CD8-positive, alpha-beta memory T cell (primary cell): ENCODE measurements at places on chromosomes 1 and 21.

DNA sequence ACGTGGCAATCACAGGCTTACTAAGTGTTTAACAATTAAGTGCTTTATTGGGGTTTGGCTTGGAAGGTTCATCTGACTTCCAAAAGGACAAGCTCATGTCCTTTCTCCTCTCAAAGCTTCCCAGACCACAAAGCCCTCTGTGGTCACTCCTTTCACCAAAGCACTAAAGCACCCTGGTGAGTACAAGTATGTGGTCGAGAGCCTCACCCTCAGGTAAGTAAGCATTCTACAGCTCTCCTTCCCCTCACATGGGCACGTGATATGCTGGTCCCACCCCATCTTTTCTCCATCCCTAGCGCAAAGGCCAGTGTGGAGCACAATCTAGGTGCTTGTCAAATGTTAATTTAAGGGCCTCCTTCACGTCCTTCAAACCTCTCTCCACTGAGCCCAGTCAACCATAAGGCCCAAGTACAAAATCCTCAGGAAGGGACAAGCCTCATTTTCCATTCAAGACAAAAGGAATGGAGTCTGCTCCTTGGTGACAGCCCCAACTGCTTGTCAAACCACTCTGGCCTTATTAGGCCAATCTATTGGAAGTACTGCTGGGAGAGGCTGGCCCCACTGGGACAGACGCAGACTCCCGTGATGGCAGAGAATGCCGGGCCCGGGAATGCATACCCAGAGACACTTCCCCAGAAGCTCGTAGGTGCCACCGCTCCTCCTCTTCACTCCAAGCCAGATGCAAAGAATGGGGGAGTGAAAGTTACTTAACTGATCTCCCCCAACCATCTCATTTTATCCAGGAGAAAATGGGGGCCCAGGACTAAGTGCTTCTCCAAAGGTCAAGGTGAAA, 7.8 kb downstream of the STMN1 start:
- DNase-seq = no peak

- DNase-seq = no peak
Measured at GRCh38 chr1:239682046-239682445, 295.7 kb downstream of the CHRM3 start.

DNA sequence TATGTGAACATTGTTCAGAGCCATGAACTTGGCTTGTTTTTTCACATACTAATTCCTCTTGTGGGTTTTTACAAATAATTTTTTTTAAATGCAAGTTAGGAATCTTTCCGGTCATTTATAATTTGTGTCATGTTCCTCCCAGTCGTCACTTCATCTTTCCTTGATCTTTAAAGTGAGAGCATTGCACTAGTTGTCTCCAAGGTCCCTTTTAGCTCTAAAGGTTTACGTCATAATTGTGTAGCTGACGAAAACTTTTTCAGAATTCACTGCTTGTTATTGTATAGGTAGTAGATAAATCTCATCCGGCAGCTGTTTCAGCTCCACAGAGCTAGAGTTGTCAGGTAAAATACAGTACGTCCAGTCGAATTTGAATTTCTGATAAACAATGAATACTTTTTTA, 33.6 kb downstream of the SOAT1 start:
- DNase-seq = no peak

- no peak for DNase-seq
Measured at GRCh38 chr1:70071601-70072000, 133.8 kb downstream of the LRRC40 start.

- DNase-seq = no peak
Measured at GRCh38 chr1:154735061-154735803, 127.2 kb upstream of the ADAR start.

DNA sequence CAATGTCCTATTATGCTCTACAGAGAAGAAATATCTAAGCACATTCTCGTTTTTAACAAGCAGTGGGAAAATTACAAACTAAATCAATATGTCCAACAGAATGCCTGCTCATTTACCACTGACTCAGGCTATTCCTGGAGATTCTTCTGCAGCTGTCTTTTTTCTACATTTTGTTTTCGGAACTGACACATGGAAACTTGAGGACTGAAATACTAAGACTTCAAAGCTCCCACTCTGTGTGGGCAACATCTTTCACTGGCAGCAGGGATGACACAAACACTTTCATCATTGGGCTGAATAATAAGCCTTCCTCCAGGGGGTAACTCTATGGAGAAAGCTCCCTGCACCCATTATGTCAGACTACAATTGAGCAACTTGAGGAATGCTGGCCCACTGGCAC, 175.5 kb upstream of the NCAM2 start:
- DNase-seq = no peak

- DNase-seq = no peak
Measured at GRCh38 chr1:210298936-210299335, 29.8 kb upstream of the HHAT start.

GRCh38 chr1:200075938-200076546, 48.5 kb downstream of the NR5A2 start:
- DNase-seq = no peak

DNA sequence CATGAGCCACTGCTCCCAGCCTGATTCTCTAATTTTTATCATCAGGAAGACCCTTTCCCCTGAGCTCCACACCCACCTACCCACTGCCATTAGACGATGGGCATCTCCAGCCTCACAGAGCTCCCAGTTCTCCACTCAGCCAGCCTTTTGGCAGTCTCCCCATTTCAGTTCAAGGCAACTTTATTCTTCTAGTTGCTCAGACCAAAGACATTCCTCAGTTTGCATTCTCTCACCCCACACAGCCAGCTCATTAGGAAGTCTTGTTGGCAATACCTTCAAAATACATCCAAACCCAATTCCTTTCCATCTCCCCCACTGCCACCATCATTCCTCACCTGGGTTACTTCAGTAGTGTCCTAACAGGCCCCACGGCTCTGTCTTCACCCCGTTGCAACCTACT, 53.4 kb upstream of the COX20 start:
- no peak for DNase-seq

GRCh38 chr1:191709215-191709614, 449.0 kb upstream of the RGS18 start:
- no peak for DNase-seq

- DNase-seq = no peak
Measured at GRCh38 chr1:162210196-162210595, 140.7 kb downstream of the NOS1AP start.

- DNase-seq = no peak
Measured at GRCh38 chr1:24309762-24310485, 9.2 kb upstream of the GRHL3 start.

- no peak for DNase-seq
Measured at GRCh38 chr21:40587736-40588346, 259.1 kb downstream of the DSCAM start.

GRCh38 chr1:75522389-75522788, 88.5 kb downstream of the SLC44A5 start:
- DNase-seq = no peak

DNA sequence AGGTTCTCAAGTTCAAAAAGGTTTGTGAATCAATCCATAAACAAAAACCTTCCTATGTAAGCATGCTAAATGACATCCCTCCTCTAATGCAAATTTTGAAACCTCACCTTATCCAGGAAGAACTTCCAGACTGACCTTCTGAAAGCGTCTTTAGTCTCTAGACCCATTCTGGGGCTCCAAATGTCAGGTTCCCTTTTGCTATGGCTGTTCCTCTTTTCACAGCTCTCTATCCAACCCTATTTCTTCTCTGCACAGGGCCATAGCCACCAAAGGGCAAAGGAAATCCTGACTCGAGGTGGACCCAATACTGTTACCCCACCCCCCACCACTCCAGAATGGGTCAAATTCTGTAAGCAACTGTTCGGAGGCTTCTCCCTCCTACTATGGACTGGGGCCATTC, 3.4 kb downstream of the ATP1A4 start:
- DNase-seq = no peak

- no peak for DNase-seq
Measured at GRCh38 chr1:211474451-211474850, 17.5 kb downstream of the RD3 start.

- DNase-seq = peak; percentile 89
Measured at GRCh38 chr1:35192056-35192852, 691 bp downstream of the SFPQ start.

- DNase-seq = no peak
Measured at GRCh38 chr1:150829751-150830150, 21.7 kb upstream of the CTSK start.

GRCh38 chr21:31874812-31875212, 2.0 kb downstream of the HUNK start:
- no peak for DNase-seq

- no peak for DNase-seq
Measured at GRCh38 chr1:63821091-63822005, 47.5 kb downstream of the ROR1 start.

DNA sequence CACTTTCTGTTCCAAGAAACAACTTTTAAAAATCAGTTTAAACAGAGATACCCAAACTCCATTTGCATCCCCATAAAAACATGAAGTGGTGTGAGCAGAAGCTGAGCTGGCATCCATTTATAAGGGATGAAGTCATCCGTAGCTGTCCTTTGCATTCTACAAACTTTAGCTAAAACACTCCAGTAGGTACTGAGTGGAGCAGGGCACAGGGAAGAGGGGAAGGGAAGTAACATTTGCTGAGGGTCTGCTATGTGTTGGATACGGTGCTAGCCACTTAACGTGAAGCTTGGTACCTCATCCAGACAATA, 32.9 kb downstream of the VWA5B1 start:
- DNase-seq = no peak

GRCh38 chr1:152410599-152410998, 3.5 kb downstream of the CRNN start:
- DNase-seq = no peak

GRCh38 chr1:238331557-238331956, 440.8 kb upstream of the ZP4 start:
- DNase-seq = no peak

DNA sequence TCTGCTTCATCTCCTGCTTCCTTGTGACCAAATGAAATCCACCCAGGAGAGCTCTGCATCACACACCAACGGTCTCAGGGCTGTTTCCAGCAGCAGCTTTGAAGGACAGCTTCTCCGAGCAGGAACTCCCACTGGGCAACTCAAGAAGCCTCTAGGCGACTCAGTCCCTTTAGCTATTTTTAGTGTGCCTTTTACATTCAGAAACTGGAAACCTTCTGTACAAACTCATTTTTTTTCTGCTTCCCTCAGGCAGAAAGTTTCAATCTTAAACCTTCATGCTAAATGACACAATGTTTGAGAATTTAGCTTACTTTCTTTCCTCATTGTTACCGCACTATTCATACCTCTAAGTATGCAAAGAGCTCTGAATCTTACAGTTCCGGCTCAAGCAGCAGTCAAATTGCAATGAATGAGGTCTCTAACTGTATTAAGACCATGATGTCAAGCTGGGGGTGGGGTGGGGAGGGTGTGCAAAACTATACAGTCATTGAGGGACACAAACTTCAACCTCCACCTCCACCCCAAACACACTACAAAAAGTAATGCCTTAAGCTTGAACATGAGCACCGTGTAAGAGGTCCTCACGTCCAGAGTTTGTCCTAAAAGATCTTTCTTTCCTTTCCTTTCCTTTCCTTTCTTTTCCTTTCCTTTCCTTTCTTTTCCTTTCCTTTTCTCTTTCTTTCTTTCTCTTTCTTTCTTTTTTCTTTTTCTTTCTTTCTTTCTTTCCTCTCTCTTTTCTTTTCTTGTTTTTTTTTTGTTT, 16.4 kb upstream of the TARBP1 start:
- DNase-seq = no peak

- no peak for DNase-seq
Measured at GRCh38 chr1:85584923-85585322, 4.4 kb downstream of the CCN1 start.

DNA sequence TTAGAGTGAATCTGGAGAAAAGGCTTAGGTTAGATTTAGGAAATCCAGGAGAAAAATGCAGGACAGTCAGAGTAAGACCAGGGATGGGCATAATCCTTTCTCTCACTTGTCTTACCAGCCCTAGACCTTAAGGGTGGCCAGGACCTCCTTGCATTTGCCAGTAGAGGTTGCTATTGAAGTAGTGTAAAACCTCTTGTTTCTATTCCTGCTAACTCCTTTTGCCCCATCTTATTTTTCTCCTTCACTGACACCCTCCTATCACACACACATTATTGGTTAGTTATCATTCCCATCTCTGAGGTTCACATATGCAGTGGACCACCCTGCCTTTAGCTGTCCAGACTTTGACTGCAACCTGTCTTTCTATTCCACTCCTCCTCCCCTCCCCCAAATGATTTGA, 75.0 kb upstream of the MACF1 start:
- no peak for DNase-seq

DNA sequence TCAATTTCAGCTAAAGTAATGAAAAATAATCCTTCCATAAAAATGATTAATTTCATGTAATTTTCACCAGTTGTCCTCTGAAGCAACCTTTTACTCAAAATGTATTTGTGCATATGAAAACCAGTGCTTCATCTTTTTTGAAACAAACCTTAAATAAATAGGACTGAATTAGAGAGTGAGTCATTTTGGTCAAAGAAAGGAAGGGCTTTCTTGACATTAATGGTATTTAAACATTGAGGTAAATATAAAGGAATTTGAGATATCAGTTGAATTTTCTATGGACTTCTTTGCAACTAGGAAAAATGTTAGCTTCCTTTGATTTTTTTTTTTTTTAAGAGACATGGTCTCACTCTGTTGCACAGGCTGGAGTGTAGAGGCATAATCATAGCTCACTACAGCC, 38.7 kb downstream of the SNX7 start:
- DNase-seq = no peak

- DNase-seq = no peak
Measured at GRCh38 chr21:44261675-44262295, at the start of gene DNMT3L. Gene DNMT3L, minus strand, starts transcription at chr21:44261897. Its CDS starts 638 bp downstream, at chr21:44261259.

GRCh38 chr1:198701250-198701649, 62.4 kb downstream of the PTPRC start:
- no peak for DNase-seq

DNA sequence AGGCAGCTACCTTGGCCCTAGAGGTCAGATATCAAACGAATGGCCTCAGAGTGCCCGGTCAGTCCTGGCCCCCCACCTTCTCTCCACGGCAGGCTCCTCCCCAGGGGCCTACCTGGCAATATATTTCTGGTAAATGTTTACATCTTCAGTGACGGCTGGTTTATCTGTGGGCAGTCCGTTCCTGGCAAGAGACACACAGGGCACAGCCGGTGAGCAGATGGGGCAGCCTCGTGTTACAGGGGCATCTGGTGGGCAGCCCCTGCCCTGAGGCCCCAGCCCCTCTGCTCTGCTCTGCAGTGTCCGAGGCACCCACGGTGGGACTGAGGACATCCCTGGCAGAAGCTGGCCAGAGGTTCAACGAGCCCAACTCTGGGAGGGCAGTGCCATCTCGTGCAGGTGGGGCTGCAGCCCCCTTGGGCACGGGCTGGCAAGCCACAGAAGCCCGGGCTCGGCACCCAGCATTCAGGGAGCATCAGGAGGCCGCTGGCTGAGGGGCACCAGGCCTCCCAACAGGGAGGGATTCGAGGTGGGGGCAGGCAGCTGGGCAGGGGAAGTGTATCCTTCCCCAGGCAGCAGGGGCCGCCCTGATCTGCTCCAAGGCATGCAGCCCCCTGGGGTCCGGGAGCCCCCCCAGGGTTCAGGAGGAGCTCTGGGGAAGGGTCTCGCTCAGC, 137.9 kb downstream of the CASZ1 start:
- no peak for DNase-seq

- no peak for DNase-seq
Measured at GRCh38 chr1:35573198-35574124, at the start of gene TFAP2E. Gene TFAP2E, plus strand, starts transcription at chr1:35573314. Its CDS starts 264 bp downstream, at chr1:35573578.
